ENCODE measurements at places on chromosomes 4 and X.

- no peak for DNase-seq
These were observed 2.3 kb upstream of the SLBP start for GRCh38 chr4:1714303-1715001.

GRCh38 chr4:139682741-139683151, 17.1 kb downstream of the MGST2 start:
- no peak for DNase-seq

DNA sequence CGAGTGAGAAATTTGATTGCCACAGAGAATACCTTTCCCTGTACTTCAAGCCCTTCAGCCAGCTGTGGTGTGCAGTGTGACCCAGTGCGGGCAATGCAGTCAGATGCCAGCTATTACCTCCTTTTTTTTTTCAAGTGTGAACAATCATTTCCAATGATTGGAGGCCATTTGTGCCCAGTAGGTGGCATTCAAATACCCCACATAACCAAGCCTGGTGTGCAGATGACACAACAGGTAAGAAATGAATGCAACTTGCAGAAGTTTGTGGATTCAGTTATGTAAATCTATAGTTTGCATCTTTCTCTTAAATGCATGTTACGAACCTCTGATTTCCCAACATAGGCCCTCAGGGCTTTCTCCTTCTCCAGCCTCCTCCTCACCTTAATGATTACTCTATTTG, 98.0 kb downstream of the CLCN4 start:
- no peak for DNase-seq

- DNase-seq, result no peak
These were observed 187.0 kb upstream of the PPARGC1A start for GRCh38 chr4:24076811-24077210.

- DNase-seq, result no peak
These were observed 28.0 kb downstream of the DMD start for GRCh38 chrX:33183361-33183760.

DNA sequence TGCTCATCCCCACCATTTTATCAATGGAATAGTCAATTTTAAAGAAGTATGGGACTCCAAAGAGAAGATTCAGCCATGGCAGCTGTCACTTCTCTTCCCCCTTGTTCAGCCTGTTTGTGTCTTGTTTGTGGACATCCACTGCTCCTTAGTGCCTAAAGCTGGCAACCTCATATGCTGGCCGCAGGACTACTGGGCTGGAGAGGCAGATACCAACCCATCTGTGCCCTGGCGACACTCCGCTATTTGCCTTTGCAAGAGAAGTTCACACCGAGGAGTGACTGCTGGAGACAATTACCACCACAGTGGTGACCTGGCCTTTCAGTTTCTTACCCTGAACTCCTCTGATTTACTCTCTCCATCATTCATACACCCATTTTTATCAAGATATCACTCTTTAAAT, 64.3 kb downstream of the NHSL2 start:
- no peak for DNase-seq

- DNase-seq, result no peak
These were observed 34.7 kb upstream of the LGI2 start for GRCh38 chr4:25065431-25065858.

GRCh38 chrX:72121383-72121782, 10.3 kb downstream of the RTL5 start:
- no peak for DNase-seq

- no peak for DNase-seq
These were observed 20.2 kb downstream of the PDCL2 start for GRCh38 chr4:55571806-55572205.

DNA sequence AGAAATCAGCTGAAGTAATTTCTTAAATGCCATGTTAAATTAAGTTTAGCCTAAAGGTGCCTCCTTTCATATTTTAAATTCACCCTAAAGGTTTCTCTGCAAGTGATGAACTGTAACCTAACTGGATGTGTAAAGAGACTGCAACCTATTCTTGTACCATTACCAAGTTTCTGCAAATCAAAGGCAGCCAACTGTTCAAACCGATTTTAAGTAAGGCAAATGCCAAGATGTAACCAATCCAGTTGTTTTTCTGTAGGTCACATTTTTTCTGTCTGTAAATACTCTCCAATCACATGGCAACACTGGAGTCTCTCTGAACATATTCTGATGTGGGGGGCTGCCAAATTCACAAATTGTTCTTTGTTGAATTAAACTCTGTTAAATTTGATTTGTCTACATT, 42.4 kb upstream of the FGF2 start:
- no peak for DNase-seq
